Fibroblast of skin of right biceps (primary cell): ENCODE measurements at places on chromosomes 2 and 18.

- no peak for DNase-seq
Observed at GRCh38 chr2:10873171-10873570, 38.6 kb upstream of the KCNF1 start.

DNA sequence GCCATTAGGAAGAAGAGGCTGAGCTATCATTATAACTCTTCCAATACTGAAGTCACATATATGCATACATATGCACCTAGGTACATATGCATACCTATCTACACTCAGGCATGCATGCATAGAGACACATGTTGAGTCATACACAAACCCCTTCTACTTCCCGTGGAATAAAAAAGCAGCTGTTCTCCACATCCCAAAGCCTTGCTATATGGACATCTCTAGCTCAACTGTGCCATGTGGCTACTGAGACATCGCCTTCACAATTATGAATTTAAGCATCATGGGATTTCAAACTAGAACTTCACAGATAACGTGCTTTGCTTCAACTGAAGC lies 120.5 kb downstream of the ANKRD44 start:
- no peak for DNase-seq

DNA sequence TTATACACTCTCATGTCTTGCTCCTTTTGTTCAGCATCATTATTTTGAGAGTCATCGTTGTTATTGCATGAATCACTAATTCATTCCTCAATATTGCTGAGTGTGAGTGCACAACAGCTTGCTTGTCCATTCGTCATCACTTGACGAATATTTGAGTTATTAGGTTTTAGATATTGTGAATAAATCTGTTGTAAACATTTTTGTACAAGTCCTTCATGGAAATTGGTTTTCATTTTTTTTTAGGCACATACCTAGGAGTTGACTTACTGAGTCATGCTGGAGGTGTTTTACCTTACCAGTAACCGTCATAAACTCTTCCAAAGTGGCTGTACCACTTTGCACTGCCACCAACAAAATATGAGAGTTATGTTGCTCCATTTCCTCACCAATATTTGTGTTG lies 84.2 kb upstream of the NCK2 start:
- DNase-seq = no peak

GRCh38 chr2:191366199-191366598 lies 121.0 kb downstream of the MYO1B start:
- peak; percentile 75 for DNase-seq

DNA sequence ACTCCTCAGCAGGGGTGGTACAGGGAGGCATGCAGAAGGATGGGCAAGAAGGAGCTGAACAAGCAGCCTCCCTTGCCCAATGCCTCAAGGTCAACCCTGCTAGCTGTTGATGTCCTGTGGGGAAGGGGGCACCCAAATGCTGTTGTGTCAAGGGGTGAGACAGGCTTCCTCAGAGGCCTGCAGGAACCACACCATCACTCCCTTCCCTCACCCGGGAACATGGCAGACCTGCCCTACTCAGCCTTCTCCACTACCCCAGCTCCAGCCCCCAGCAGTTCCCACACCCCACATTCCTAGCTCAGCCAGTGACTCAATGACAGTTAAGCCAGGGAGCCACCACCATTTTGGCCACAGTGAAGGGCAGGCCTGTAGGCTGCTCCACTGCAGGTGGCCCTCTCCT lies 53.9 kb upstream of the RMP24 start:
- DNase-seq = no peak
